ENCODE measurements at places on chromosomes 3 and 15.

- DNase-seq, result no peak
Observed at GRCh38 chr15:42730135-42730534, 6.8 kb downstream of the CDAN1 start.

DNA sequence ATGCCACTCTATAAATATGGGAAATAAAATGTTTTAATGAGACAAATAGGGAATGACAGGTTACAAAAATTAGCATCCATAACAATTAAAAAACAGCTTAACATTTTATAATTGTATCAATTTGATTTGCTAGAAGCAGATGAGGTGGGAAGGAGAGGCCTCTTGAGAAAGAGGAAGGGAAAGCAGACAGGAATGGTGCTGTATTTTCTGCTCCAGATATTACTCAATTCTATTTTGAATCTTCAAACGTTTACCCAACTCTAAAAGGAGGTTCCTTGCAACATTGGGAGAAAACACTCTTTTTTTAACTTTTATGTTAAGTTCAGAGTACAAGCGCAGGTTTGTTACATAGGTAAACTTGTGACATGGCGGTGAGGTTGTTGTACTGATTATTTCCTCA, 44.9 kb upstream of the ALDH1A3 start:
- no peak for DNase-seq

GRCh38 chr15:94097552-94097951, 133.8 kb upstream of the MCTP2 start:
- no peak for DNase-seq

- no peak for DNase-seq
Observed at GRCh38 chr3:73605412-73605811, 19.3 kb downstream of the PDZRN3 start.

DNA sequence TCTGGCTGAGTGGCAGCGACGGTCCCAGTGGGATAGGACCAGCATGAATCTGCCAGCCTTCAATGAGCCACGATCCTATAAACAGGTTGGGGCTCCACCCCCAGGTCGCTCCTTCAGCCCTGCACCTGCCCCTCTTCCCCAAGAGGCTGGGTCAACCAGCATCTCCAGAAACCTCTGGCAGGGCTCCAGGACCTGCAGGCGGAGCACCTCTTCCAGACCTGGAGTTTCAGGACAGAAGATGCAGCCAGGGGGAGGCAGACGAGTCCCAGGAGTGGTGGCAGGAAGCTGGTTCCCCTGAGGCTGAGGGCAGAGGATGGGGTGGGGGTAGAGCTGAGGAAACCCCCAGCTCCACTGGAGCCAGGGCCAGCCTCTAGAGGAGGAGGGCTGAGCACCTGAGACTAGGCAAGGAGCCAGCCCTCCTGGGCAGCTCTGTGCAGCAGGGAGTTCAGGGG, at the start of gene PLA2G4D:
Gene PLA2G4D (minus strand): TSS at position 51 of the 452 bp plus-strand sequence. CDS start 103 bp downstream, outside the sequence.
- DNase-seq, result no peak

- no peak for DNase-seq
Observed at GRCh38 chr3:39671116-39671515, 138.3 kb upstream of the MYRIP start.

GRCh38 chr15:55959744-55960447, 33.5 kb downstream of the NEDD4 start:
- DNase-seq, result no peak

DNA sequence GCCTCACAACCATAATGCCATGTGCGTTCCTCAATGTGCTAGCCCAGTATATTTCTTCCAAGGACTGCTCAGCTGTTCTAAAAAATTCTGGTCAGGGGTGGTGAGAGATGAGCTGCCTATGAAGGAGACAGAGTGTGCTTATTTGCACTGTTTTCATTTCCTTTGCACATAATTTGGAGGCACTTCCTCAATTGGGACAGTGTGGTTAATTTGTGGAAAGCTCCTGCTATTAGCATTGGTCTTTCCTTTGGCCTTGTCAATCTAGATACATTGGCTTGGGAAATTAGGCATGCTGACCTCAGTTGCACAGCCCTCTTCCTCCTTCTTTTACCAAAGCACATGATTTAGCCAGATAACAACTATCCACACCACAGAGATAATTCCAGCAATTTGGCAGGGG, 9.4 kb downstream of the FAM81A start:
- DNase-seq, result no peak

DNA sequence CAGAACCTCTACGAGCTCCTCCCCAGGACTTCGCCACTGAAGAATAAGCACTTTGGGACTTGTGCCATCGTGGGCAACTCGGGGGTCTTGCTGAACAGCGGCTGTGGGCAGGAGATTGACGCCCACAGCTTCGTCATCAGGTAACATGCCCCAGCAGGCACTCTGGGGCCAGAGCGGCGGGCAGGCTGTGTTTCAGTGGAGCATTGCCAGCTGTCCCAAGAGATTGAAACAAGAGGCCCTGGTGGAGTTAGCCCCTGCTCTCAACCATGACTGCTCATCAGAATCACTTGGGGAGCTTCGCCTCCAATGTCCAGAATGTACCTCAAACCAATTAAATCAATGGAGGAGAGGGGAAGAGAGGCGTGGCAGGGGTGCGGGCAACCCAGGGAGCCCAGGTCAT, 44.8 kb downstream of the ST8SIA2 start:
- DNase-seq, result no peak

DNA sequence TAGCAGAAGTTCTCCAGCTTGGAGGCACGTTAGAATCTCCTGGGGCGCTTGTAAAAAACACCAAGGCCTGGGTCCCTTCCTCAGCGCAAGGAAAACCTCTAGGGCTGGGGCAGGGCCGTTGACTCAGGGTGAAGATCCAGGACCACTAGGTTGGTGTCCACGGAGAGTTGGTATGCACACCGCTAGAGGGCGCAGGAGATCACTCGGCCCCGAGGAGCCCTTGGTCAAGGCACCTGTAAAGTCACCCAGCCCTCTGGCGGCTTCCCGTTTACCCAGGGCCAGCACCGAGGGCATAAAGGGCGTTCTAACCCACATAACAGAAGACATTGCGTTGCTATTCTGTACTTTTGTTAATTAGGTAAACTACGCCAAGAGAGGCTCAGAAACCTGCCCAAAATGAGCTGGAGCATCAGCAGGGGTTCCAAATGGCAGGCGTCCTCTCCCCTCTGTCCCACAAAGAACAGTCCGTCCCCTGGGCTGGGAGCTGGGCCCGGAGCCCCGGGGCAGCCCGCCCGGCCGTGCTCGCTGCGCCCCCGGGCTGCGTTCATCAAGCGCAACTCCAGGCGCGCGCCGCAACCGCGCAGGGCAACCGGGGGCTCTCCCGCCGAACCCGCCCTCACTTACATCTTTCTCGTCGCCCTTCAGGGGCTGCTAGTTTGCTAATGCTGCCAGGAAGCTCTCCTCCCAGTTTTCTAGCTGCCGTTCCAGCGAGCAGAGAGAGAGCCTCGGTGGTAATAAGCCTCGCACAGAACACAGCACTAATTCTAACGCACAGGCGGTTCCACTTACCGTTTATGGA, 332.1 kb downstream of the ARRDC4 start:
- no peak for DNase-seq

DNA sequence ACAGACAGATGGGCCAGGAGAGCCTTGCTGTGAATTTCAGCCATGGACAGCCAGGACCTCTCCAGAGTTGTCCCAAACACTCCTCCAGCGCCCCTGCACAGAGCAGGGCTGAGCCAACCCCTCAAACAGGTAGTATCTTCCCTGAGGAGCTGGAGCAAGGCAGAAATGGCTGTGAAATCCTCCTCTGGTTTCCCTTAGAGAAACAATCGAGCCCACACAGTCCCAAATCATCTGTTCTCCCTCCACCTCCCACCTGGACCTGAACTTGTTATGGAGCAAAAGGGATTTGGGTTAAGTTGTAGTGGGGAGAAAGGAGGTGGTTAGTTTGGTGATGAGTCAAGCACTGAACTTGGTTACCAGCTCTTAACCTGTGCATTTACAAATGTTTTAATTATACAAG, 205.7 kb upstream of the BHLHE40 start:
- no peak for DNase-seq

GRCh38 chr15:90994059-90994416, 297 bp downstream of the PRC1 start:
- no peak for DNase-seq

DNA sequence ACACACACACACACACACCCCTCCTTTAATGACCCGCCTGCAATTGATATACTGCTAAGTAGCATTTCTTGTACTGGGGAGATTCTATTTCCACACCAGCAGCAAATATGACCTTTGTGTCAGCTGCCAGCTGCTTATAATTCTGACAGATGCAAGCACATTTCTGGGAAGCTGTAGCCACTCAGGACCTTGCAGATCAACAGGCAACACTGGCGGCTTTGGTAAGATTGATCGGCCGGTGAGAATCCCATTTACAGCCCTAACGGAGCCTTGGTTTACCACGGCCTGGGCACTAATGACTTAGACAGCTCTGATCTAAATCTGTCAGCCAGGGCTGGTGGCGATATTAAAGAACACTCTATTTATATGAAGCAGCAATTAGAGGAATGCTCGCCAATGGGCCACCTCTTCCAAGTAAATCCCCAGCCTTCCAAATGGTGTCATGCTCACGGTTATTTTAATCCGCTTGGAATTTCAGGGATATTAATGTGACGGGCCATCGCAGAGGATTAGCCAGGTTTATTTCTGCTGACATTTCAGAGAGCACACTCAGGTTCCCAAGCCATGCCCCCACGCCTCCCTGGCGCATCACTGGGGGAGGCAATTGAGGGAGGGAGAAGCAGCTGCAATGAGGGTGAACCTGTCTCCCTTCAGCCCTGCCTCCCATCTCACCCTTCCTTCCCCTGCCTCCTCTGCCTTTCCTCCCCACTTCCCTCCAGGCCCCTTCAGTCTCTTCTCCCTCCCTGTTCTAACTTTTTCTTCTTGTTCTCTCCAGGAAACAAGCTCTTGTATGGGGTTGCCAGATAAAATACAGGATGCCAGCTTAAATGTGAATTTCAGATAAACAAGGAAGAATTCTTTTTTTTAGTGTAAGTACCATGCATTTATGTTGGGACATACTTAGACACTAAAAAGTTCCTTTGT, 287.0 kb downstream of the TLE3 start:
- DNase-seq, result no peak

GRCh38 chr3:148089171-148089570, 608.5 kb upstream of the AGTR1 start:
- no peak for DNase-seq

- no peak for DNase-seq
Observed at GRCh38 chr3:23809294-23809693, 3.5 kb downstream of the UBE2E1 start.

GRCh38 chr3:140505876-140506275, 172.0 kb upstream of the TRIM42 start:
- DNase-seq, result no peak

- no peak for DNase-seq
Observed at GRCh38 chr3:14634763-14635400, 16.7 kb upstream of the CCDC174 start.

GRCh38 chr15:66803182-66803729, 101.2 kb downstream of the SMAD6 start:
- DNase-seq, result no peak

DNA sequence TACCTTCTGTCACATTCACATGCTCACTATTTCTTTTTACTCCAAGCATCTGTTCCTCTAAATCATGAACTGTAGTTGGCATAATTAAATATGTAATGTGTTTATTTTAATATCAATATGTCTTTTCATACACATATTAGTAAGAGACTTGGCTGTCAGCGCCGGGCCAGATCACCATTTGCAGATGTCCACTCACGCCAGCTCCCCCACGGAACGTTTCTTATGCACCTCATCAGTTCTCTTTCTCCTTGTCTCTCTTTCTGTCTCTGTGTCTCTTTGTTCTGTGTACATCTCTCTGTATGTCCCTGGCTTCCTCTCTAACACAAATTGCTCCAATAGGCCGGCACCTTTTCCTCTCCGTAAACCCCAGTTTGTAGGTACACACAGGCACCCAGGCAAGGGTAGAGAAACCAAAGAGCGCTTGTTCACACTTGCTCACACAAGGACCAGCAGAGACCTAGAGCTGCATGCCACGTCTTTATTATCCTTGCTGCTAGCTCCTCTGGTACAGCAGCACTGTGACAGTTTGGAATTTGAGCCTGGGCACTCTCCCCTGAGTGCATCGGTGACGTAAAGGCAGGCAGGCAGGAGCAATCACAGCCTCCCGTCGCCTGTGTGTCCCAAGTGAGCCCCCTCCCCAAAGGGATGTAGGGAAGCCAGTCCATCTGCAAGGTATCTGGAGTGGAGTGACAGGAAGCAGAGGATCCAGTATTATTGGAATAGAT, 40.4 kb downstream of the CACNA1D start:
- no peak for DNase-seq

- no peak for DNase-seq
Observed at GRCh38 chr3:5504135-5504534, 316.6 kb downstream of the EDEM1 start.

- DNase-seq, result no peak
Observed at GRCh38 chr3:131543714-131544113, 40.9 kb upstream of the MRPL3 start.

- DNase-seq, result no peak
Observed at GRCh38 chr3:66236281-66236680, 15.5 kb downstream of the SLC25A26 start.

DNA sequence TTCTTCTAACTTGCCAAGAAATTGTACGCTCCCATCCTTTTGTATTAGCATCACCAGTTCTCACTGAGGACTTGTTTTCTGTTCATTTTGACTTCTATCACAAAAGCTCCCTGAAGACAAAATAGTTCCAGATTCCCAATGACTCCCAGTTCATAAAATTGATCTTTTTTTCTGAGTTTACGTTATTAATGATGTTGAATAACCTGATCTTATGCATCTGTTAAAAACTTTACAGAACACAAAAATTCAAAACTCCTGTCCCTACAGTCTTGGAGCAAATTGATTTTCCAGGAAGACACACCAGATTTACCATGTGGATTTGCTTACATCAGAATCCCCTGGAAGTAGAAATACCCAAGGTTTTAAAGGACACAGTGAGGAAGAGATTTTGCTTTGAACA, 8.3 kb upstream of the KCNMB2 start:
- no peak for DNase-seq

GRCh38 chr3:55180936-55181535, 253.2 kb upstream of the LRTM1 start:
- no peak for DNase-seq

DNA sequence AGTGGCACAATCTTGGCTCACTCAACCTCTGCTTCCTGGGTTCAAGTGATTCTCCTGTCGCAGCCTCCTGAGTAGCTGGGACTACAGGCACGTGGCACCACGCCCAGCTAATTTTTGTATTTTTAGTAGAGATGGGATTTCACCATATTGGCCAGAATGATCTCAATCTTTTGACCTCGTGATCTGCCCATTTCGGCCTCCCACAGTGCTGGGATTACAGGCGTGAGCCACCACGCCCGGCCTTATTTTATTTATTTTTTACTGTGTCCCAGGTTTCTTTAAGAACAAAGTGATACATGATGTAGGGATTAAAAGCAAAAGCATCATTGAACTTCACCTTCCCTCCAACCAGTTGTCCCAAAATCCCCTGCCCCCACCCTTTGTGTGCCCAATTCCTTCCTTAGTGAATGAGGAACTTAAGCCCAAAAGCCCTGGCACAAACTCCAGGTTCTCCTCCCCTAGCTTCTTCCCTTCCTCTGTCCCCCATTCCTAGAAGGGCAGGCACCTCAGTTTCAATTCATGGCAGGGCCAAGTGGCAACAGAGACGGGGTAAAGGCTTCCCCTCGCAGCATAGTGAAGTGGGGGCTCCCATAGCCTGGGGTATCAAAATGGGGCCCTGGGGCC, 23.7 kb upstream of the RPN1 start:
- no peak for DNase-seq

- DNase-seq, result no peak
Observed at GRCh38 chr3:196987022-196987421, 18.4 kb upstream of the PIGZ start.

All from stimulated activated CD4-positive, alpha-beta T cell treated with anti-CD3 and anti-CD28 coated beads, Interleukin-15, amount 100 ng/mL, for 1 hour (primary cell).